ENCODE measurements at places on chromosomes 16 and 17.

- DNase-seq: no peak
Observed at GRCh38 chr16:2775765-2776499, 1.1 kb downstream of the ELOB start.

DNA sequence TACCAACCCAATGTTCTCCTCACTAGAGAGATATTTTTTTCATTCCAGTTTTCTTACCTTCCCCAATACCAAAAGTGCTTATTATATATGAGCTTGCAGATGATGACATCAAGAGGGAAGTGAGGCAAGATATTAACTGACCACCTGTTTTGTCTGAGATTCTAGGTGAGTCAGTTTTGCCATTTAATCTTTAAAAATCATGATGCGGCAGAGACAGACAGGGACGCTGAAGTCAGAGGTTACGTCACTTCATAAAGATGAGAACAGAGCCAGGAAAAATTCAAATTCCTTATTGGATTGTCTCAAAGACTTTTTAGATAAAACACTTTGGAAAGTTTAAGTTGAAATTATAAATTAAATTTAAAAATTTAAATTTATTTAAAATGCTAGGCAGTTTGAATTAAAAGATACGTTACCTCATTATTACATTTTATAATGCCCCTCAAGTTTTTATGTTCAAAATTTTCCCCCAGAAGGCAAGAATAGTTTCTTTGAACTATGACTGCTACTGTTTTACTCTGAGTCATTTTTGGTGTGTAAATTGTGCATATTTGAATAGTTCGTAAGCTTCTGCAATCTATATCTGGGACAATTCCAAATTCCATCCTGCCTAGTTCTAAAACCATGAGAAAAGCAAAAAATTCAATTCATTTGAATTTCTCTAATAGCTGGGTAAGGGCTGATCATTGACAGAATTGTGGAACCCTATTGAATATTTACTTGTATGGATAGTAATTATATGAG is 839.6 kb upstream of the GOT2 start:
- no peak for DNase-seq

DNA sequence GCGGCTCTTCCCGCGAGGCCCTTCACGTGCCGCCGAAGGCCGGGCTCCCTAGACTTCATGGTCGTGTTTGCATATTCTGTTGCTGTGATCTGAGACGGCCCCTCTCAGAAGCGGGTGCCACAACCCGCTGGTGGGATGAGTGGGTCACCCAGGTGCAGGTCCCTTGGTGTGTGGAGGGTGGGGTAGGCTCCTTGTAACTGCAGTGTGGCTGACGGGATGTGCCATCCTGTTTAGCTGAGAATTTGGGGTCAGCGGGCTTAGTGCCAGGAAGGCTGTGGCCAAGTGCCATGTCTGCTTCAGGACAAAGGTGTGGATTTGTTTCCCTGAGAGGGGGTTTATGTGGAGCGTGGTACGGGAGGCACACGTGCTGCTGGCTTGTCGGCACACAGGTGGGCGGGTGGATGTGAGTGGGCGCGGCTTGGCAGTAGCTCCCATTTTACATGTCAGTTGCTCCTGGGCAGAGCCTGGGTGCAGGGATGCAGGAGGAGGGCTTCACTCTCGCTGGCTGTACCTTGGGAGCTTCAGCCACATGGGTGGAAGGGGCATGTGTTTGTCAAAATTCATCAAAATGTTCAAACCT is 9.2 kb upstream of the WFIKKN1 start:
- DNase-seq: no peak

DNA sequence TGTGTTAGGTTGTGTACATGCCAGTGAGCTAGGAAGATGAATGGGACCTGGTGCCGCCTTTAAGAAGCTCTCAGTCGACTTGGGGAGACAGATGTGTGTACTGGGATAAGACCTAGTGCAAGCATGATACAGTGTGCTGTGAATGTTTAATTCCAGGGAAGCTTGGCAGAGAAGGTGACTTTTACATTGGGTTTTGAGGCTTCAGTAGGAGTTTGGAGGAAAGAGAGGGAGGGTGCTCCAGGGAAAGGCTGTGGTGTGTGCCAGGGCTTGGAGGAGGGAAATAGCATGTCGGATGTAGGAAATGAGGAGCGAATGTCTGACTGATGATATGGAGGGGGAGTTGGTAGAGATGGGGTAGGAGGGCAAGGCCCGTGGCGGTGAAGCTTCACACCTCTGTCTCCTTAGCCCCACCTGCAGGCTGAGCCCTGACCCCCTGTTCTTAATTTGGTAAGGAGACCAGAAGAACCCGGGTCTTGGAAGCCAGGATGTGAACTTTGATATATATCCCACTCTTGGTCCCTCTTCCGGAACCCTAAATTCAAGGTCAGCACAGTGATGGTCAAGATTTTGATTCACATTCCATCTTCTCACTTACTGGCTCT is 76.6 kb downstream of the PLCG2 start:
- no peak for DNase-seq

- no peak for DNase-seq
Observed at GRCh38 chr17:47280072-47280811, 26.6 kb downstream of the ITGB3 start.

DNA sequence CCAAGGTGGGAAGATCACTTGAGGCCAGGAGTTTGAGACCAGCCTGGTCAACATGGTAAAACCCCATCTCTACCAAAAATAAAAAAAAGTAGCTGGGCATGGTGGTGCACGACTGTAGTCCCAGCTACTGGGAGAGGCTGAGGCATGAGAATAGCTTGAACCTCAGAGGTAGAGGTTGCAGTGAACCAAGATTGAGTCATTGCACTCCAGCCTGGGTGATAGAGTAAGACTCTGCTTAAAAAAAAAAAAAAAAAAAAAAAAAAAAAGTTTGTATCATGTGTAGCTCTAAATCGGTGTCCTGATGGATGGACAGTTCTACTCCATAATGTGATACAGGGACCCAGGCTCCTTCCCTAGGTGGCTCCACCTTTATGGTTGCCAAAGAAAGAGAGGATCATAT is 497.1 kb upstream of the RBFOX1 start:
- DNase-seq: no peak

DNA sequence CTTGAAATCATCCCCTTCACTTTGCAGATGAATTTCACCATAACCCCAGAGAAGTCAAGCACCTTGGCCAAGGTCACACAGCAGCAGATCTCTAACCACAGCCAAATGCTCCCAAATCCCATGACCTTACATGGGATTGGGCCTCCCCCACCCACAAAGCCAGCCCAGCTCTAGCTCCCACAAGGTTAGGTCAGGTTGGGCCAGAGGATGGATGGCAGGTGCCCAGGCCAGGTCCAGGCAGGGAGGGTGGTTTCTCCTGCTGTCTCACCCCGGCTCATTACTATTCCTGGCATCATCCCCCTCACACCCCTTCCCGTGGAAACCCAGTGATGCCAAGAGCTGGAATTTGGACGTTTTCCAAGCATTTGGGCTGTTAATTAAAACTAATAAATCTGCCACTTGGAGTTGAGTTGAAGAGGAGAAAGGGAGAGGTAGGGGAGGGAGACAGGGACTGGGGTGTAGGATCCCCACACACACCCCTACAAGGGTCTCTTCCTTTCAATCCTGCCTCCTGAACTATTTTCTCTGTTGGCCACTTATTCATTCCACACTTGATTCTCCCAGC is 181.6 kb downstream of the TMEM132E start:
- no peak for DNase-seq

- no peak for DNase-seq
Observed at GRCh38 chr16:82796047-82796446, 169.3 kb downstream of the CDH13 start.

DNA sequence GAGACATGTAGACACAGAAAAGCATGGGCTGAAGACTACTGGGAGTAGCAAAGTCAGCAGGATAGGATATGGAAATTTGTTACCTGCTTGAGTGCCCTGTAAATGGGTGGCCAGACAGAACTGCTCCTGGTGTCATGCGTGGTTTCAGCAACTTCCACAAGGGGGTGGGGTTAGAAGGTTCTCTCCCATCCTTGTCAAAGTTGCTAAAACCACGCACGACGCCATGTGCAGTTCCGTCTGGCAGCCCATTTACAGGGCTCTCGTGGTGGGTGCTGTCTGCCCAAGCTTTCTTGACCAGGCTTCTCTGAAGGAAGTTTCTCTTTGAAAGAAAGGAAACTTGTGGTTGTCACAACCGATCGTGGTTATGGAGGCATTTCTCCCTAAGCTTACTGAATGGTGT is 6.9 kb upstream of the DBNDD1 start:
- DNase-seq: no peak

DNA sequence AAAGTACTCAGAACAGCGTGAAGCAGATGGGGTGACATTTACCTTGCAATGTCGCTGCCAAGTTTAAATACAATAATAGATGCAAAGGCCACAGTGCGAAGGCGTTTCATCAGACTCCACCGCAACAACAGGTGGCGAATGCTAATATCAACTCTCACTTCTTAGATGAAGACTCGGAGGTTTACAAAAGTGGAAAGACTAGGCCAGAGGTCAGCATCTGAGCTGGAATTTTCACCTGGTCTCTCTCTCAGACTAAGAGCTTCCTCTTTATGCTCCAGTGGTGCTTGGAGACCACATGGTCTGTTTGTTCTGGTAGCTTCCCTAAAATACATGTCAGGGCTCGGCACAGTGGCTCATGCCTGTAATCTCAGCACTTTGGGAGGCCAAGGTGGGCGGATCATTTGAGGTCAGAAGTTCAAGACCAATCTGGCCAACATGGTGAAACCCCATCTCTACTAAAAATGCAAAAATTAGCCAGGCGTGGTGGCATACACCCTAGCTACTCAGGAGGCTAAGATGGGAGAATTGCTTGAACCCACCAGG is 169.1 kb downstream of the XYLT1 start:
- DNase-seq: no peak

- no peak for DNase-seq
Observed at GRCh38 chr17:81916234-81917001, 1.6 kb downstream of the SIRT7 start.

GRCh38 chr17:18910881-18911280 is 41.1 kb upstream of the SLC5A10 start:
- no peak for DNase-seq

DNA sequence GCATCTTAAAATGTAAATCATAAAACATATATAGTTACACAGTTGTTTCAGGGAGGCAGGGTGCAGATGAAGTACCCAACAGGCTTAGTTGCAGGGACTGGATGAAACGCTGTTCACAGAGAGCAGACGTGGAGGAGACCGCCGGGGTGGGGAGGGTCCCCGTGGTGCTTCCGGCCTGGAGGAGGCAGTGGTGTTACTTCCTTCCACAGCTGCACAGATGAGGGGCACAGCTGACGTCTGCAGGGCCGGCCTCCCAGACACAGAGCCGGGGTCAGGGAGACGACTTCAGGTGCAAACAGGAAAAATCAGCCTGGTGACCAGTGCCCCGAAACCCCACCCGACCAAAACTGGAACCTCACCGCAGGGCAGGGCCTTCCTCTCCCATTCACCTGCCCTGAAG is 17.1 kb downstream of the SPIRE2 start:
- peak; percentile 20 for DNase-seq

DNA sequence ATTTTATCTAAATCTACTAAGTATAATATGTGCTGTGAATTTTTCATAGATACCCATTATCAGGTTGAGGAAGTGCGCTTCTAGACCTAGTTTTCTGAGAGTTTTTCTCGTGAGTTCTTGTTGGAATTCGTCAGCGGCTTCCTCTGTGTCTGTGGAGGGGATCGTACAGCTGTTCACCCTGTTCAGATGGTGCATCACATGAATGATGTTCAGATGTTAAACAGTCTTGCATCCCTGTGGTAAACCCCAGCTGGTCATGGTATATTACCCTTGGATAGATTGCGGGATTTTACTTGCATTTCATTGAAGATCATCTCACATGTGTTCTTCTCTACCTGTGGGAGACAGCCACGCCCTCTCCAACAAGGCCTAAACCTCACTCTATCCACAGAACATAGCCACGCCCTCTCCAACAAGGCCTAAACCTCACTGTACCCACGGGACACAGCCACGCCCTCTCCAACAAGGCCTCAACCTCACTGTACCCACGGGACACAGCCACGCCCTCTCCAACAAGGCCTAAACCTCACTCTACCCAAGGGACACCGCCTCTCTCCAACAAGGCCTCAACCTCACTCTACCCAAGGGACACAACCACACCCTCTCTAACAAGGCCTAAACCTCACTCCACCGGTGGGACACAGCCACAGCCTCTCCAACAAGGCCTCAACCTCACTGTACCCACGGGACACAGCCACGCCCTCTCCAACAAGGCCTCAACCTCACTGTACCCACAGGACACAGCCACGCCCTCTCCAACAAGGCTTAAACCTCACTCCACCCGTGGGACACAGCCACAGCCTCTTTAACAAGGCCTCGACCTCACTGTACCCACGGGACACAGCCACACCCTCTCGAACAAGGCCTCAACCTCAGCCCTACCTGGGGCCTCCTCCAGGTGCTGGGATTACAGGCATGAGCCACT is 180.2 kb upstream of the CHMP6 start:
- DNase-seq: peak; percentile 23

DNA sequence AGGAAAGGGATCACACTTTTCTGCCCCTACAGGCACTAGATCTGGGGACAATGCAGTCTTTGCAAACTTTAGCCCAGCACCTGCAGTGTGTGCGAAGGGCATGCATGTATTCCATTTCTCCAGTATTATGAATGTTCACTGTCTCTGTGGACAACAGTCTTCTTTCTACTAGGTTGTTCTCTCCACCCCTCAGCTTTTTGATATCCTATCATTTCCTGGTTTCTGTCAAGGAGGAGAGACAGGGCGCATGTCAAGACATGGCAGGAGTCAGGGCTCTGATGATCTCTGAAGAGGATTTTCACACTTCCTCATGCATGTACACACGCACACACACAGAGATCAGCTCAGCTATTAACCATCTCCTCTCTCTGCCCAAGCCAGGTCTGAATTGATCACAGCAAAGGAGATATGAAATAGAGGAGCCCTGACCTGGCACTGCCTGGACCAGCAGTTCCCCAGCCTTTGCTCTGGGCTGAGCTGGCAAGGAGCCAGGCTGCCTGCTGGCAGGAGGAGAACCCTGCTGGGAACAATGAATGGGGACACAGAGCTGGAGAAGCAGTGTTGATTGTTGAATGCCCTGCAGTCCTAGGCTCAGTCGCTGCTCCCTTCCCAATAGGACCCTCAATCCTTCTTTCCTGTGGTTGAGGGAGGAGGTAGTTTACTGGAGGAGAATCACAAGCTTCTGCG is 2.6 kb downstream of the GPR179 start:
- no peak for DNase-seq

- DNase-seq: no peak
Observed at GRCh38 chr17:81235822-81236740, 2.8 kb downstream of the TEPSIN start.

- DNase-seq: no peak
Observed at GRCh38 chr17:14228903-14229302, 7.8 kb downstream of the CDRT15 start.

DNA sequence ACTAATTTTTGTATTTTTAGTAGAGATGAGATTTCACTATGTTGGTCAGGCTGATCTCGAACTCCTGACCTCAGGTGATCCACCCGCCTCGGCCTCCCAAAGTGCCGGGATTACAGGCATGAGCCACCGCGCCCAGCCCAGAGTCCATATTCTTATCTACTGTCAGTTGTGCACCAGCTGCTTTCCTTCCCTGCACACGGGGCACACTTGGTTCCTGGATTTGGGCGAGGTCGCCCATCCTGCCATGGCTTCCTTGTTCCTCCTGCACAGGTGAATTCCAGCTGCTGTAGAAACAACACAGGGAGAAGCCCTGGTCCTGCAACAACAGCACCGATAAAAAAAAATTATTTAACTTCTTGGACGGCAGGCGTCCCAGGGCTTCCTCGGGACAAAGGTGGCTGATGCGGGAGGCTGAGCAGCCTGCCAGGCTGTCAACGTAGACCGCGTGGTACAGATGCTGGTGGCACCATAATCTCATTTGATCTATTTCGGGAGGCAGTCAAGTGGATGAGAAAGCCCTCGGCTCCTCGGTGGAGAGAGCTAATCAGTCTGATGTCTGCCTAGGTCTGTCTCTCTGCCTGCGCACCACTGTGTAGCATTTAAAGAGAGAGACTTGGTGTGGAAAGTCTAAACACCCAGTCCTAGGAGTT is 19.1 kb downstream of the RGS9 start:
- no peak for DNase-seq
